ENCODE measurements at places on chromosomes 6 and 20.

- no peak for DNase-seq
Observed at GRCh38 chr6:151430886-151431285, 21.0 kb downstream of the RMND1 start.

GRCh38 chr6:147935656-147936055, 407.0 kb upstream of the SASH1 start:
- no peak for DNase-seq

DNA sequence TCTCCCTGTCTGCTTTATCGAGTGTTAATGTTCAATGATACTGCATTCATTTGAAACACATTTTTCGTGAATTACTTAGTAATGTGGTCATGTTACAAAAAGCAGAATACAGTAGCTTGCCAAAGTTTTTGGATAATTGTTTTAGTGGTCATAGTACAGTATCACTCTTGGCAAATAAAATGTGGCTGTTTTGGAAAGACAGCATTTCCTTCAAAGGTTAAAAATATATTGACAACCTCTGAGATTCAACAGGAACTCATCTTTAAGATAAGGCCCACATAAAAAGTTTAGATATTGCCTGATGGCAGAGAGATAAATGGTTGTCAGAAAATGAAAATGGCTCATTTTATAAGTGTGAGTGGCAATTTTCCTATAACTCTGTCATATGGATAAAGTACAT, 297.7 kb upstream of the MAN1A1 start:
- DNase-seq = no peak

GRCh38 chr6:96972689-96973088, 48.2 kb downstream of the KLHL32 start:
- DNase-seq = no peak

DNA sequence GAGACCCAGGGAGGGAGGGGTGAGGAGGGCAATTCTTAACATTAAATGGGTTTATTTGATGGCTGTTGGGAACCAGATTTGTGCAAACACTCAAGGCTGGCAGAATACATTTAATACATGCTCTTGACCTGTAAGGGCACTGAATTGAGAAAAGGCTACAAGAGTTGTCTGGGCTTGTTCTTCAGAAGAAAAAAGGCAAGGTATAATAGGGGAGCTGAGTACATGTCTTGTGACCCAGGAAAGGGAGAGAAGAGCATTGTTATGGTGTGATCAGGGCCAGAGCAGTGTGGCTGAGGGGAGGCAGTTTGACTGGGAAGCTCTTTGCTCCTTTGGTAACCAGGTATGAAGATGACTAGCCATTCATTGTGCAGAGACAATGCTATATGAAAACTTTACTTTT, 18.9 kb downstream of the KLHL31 start:
- no peak for DNase-seq

DNA sequence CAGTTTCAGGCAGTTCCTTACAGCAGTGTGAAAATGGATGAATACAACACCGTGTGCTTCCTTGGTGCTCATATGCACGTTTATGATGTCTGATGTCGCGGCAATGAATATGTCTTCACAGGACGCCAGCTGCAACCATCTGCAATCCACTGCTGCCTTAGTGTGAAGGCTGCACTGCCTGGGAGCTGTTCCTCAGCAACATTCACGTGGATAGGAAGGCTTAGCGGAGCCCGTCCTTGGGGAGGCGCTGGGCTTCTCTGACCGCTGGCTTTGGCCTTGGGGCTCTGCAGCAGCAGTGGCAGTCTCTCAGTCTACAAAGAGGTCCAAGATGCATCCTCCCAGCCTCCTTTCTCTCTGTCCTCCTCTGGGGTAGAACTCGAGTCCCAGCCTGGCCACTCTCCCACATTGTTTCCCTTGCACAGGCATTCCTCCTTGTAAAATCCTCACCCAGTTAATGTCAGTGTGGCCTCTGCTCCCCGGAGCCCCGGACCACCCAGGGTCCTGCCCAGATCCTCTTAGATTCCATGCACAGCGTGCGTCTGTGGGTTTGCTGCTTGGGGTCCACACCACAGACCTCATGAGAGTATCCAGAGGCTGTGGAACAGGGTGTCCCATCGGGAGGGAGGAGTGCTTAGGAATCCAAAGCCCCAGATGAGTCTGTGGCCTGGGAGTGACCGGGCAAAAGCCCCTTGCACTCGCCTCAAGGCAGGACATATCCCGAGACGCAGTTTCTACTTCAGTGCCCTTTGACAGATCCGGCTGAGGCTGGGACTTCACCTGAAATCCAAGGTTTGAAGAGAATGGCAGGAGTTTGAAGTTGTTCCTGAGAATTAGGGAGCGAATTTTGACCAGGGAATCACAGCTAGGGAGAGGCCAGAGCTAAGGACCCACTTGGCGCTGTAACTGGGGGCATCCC, 181.3 kb downstream of the THBS2 start:
- DNase-seq = no peak

GRCh38 chr6:56250266-56250665, 2.9 kb upstream of the COL21A1 start:
- DNase-seq = no peak

DNA sequence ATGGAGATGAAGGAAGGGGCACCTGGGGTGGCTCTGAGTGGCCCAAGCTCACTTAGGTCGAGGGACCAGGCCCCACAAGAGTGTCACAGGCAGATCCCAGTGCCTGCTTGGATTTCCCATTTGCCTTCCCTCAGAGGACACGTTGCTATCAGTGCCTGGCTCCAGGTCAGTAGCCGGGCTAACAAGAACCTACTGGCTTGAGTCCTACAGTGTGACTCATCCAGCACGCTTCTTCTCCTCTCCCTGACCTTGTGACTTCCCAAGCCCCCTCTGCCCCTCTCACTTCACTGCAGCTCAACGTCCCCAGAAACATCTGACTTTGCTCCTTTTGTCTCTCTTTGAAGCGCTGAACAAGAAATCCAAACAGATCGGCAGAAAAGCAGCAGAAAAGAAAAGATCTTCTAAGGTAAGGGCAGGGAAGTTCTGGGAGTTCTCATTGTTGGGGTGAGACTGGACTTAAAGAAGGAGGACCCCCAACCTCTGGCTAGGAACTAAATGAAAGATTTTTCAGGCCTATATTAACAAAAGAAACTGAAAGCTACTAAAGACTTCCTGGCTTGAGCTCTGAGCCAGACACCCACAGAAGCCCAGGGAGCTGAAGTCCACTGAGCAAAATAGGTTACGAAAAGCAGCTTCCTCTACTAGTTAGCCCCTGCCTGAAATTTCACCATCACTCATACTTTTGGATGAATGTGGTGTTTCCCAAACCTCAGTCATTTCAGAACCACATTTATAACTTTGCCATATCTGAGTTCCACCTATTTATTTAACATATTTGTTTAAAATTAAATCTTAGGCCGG, 21.5 kb downstream of the ASIP start:
- DNase-seq = no peak

GRCh38 chr6:17985934-17986655, 1.3 kb downstream of the KIF13A start:
- no peak for DNase-seq

DNA sequence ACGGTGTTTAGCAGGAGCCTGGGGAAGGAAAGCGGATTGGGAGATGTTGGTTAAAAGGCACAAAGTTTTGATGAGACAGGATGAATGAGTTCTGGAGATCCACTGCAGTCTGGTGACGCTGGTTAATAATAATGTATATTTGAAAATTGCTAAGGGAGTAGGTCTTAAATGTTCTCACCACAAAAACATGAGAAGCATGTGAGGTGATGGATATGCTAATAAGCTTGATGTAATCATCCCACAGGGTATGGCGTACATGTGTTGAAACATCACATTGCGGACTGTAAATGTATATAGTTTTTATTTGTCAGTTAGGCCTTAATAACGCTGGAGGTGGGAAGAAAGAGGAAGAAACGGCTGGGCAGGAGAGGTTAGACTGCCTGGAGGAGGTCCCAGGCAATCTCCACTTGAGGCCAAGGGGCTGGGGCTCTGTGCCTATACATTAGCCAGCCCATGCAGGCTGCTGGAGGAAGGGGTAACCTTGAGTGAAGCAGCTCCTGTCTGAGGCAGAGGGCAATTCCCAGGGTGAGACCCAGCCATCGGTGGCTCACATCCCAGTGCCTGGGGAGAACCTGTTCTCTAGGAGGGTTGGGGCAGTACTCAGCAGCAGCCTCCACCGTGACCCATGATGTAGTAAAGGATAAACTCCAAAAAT, 188.2 kb upstream of the QKI start:
- DNase-seq = no peak

GRCh38 chr6:133827766-133828165, 61.1 kb upstream of the TCF21 start:
- no peak for DNase-seq

GRCh38 chr6:14858808-14859207, 387.1 kb upstream of the JARID2 start:
- DNase-seq = no peak

GRCh38 chr6:19569563-19569962, 267.6 kb upstream of the ID4 start:
- no peak for DNase-seq

GRCh38 chr20:36565520-36565919, 7.9 kb upstream of the TGIF2 start:
- no peak for DNase-seq

DNA sequence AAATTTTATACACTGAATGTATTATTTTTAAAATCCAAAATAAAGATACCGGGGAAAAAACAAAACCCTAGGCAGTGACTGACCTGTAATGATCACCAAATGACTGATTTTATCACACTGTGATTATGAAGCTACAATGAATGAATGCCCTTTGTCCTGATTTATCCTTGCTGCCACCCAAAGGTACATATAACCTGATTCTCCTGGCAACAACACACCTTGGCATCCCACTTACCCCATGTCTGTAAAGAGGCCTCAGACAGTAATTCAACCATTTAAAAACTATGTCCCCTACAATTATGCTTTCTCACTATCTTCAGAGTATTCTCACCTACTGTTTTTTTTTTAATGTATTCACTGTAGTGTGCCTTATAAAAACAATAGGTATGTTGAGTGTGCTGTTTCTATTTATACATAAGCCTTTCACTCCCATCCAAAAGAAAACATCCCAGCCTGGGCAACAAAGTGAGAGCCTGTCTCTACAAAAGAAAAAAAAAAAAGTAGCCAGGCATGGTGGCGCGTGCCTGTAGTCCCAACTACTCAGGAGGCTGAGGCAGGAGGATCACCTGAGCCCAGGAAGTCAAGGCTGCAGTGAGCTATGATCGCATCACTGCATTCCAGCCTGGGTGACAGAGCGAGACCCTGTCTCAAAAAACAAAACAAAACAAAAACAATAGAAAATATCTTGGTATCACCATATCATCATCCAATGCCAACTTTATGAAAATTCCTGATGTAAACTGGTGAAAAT, 21.7 kb downstream of the B4GALT5 start:
- no peak for DNase-seq

DNA sequence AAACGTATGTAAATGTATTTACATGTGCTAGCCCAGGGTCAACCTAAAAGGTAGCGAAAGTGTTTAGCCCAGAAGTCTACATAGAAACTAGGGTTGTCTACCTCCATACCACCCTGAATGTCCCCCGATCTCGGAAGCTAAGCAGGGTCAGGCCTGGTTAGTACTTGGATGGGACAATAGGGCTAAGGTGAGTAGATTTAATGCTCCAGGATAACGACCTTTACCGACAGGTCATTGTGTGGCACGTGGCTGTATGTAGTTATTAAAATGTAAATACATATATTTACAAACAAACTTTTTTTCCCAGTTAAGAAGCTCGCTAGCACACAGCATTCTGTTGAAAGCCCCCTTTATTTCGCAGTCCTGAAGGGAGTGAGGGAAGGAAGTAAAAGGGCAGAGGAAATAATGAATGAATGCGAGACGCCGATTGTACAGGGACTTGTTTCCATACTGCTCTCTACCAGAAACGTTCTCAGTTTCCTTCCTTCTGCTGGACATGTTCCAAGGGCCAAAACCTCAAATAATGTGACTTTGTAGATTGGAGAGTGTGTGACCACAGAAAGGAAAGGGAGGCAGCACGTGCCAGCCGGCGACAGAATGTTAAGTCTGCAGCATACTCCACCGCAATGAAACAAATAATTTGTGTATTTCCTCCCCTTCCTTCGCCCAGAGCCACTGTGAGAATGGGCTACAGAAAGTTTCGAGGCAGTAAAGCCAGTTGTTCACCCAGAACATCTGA, 612 bp downstream of the ADAT2 start:
- no peak for DNase-seq

DNA sequence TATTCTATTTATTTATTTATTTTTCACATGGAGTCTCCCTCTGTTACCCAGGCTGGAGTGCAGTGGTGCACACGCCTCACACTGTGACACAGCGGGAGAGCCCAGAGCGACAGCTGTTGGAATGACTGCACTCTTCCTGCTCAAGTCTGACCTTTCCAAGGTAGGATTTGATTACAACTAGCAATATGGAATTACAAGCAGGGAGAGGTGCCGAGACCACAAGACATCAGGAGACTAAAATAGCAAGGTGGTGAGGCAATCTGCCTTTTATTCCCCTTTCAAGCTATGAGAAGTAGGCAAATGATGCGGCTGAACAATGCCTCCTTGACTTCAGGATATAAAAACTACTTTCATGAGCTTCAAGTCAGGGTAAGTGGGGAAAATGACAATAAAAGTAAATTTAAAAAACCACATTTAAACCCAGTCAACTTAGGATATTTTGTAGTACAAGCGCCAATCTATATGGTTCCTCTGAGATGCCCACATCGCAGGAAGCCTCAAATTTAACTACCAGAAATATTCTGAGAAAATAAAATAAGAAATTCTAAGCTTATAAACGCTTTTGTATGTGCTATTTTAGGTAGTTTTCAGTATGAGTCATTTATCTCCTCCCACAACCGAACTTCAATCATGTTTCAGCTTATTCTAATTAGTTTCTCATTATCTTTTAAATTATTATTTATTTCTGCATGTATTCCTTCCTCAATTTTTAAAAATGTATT, 146.9 kb upstream of the SGK1 start:
- DNase-seq = no peak

GRCh38 chr20:17501701-17502100, 29.5 kb downstream of the BFSP1 start:
- peak; percentile 46 for DNase-seq

GRCh38 chr20:15111654-15112053, 774.2 kb upstream of the FLRT3 start:
- DNase-seq = no peak

DNA sequence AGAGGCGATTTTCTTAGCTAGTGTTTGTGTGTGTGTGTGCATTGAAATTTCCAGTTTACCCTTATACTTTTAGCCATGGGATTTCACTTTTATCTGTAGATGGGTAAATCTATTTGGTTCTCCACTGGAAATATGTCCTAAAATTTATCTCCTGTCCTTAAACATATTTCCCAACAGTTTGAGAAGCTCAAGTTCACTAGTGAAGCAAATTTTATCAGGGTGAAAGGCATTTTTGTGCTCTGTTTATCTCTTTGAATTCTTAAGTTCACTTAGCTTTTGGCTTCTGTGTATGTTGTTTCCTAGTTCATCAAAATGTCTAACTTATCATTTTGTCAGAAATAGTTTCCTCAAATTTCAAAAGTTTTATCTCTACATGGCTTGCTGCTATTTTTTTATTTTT, 561.6 kb downstream of the PHF3 start:
- no peak for DNase-seq

- DNase-seq = no peak
Observed at GRCh38 chr6:2007165-2007564, 238.2 kb downstream of the GMDS start.

- DNase-seq = no peak
Observed at GRCh38 chr6:48818052-48818412, 645.0 kb downstream of the MMUT start.
